ENCODE measurements at places on chromosomes 3 and 15.

DNA sequence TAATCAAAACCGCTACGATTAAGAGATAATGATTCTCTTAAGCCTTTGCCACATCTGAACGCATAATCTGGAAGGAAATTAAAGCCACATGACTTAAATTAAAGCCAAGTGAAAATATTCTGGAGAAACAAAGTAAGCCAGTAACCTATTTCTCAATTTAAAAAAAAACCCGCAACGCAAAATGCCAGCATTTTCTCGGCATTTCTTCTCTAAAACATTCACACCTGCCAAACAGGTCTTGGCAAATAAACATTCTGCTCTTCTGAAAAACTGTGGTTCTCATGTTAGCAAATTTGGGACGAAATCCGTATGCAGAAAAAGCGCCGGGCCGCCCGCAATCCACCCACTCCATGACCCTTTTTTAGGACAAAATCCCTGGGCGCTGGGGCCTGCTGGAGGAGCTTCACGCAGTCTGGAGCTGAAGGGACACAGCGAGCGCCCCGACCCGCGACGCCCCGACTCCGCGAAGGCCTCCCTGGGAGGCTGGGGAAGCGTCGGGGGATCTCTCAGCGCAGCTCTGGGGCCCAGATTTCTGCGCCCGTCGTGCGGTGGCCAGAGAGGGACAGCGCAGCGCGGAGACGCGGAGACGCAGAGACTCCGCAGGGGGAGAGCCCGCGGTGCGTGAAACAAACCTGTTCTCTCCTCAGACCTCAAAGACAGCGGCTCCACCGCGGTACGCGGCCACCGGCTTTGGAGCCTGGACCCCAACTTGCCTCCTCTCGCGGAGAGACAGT, 471 bp downstream of the NKIRAS1 start:
- H3K4me3 ChIP-seq, result peak overlapping the region; percentile 97
- DNase-seq, result no peak
- H3K36me3 ChIP-seq, result peaks cover 42% of the 10 kb centered on the region
- peak overlapping the region; percentile 99 for H3K27ac ChIP-seq
- H3K4me1 ChIP-seq, result peaks cover 39% of the 10 kb centered on the region

DNA sequence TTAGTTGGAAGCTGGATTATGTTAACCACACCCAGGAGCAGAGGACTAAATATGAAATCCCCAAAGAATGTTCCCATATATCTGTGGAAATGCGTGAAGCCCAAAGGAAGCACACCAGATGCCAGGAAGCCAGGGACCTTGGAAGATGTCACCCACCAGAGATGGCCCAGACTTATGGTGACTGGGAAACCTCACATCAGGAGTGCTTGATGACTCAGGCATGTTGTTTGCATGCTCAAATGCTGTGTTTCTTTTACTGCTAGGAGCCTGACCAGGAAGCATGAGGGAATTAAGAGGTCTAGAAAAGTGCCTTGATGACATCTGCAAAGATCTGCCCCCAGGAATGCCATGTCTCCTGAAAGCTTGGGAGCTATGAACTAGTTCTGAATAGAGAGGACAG, 109.0 kb upstream of the SLC2A2 start:
- H3K4me3 ChIP-seq, result no peak overlapping the region
- H3K27ac ChIP-seq, result no peak overlapping the region

GRCh38 chr3:148186881-148187280, 510.8 kb upstream of the AGTR1 start:
- no peaks in the 10 kb centered on the region for H3K27me3 ChIP-seq
- H3K27ac ChIP-seq, result no peak overlapping the region
- H3K36me3 ChIP-seq, result no peaks in the 10 kb centered on the region

- H3K27ac ChIP-seq, result no peak overlapping the region
- no peaks in the 10 kb centered on the region for H3K4me1 ChIP-seq
- no peaks in the 10 kb centered on the region for H3K36me3 ChIP-seq
- H3K27me3 ChIP-seq, result peaks cover 11% of the 10 kb centered on the region
- no peak for DNase-seq
These were observed 133.8 kb downstream of the MOBP start for GRCh38 chr3:39601241-39601640.

DNA sequence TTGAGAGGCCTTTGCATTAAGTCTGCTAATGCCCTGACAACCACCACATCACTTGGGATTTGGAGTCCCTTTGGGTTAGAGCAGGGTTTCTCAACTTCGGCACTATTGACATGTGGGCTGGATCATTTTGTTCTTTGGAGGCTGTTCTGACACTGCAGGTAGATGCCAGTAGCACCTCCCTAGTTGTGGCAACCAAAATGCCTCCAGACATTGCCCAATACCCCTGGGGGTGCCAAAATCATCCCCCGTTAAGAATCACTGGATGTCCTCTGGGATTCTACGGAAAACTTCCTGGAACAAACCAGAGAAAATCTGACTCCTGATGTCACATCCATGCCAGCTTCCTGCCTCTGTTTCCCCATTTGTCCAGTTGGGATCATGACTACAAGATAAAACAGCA, 37.2 kb upstream of the BLM start:
- peaks cover 35% of the 10 kb centered on the region for H3K4me1 ChIP-seq
- H3K27ac ChIP-seq, result no peak overlapping the region
- H3K36me3 ChIP-seq, result no peaks in the 10 kb centered on the region

- peaks cover 4% of the 10 kb centered on the region for H3K27me3 ChIP-seq
- no peak overlapping the region for H3K27ac ChIP-seq
- no peak for DNase-seq
- no peaks in the 10 kb centered on the region for H3K36me3 ChIP-seq
These were observed 11.4 kb upstream of the VGLL3 start for GRCh38 chr3:87002346-87002745.

GRCh38 chr3:72345980-72346379, 502.3 kb downstream of the SHQ1 start:
- H3K4me1 ChIP-seq, result peaks cover 76% of the 10 kb centered on the region
- peak overlapping the region; percentile 18 for H3K27ac ChIP-seq
- no peaks in the 10 kb centered on the region for H3K27me3 ChIP-seq
- no peak overlapping the region for H3K4me3 ChIP-seq
- peaks cover 1% of the 10 kb centered on the region for H3K36me3 ChIP-seq
- DNase-seq, result no peak

DNA sequence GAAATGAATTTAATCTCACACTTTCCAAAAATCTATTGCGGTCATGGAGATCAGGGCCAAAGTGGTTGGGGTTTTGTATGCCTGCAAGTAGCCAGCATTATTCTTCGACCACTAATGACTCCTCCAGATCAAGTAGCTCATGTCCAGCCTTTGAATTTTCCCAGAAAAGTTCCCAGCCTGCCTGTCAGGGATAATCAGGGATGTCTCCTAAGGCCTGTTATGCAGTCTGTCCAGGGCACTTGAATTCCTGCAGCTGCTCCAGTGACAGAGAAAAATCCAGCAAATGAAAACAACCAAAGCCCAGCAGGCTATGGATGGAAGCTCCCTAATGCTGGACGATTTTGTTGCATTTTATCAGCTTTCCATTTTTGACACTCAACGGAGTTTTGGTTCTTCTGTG, 215.4 kb downstream of the ADAMTSL3 start:
- H3K27me3 ChIP-seq, result peaks cover 11% of the 10 kb centered on the region
- H3K27ac ChIP-seq, result no peak overlapping the region
- H3K4me3 ChIP-seq, result no peak overlapping the region
- no peak for DNase-seq
- H3K4me1 ChIP-seq, result no peaks in the 10 kb centered on the region
- H3K36me3 ChIP-seq, result no peaks in the 10 kb centered on the region

DNA sequence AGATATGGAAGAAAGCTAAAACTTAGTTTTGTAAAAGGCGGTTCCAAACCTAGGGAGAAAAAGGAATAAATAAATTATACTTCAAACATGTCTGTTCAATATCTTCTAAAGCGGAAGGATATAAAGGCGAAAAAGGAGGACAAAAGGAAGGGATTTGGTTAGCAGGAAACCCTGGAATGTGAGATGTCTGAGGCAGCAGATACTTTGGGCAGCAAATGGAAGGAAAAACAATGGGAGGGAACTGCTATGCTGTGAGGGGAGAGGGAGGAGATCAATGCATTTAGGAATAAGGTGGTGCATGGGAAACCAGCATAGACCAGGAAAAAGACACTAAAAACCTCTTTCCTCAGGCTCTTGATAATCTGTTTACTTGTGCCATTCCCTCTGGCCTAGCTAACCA, 120.8 kb downstream of the DNAH12 start:
- H3K27me3 ChIP-seq, result no peaks in the 10 kb centered on the region
- H3K36me3 ChIP-seq, result no peaks in the 10 kb centered on the region
- no peak for DNase-seq
- H3K27ac ChIP-seq, result no peak overlapping the region
- H3K4me3 ChIP-seq, result no peak overlapping the region
- no peaks in the 10 kb centered on the region for H3K4me1 ChIP-seq

DNA sequence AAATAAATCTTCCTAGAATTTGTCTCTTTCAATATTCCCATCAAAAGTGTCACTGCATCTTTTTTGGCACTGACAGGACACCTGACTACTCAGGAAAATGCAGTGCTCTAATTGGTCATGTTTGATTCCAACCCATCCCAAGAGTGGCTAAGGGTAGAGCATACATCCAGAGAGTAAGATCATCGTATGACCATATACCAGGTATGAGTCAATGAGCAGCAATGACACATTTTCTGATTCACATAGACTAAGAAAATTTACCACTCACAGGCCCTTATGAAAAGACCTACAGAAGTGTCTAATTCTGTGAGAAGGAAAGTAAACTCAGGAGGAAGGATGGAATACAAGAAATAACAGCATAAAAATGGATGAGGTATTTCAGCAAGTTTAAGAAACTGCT, 434.2 kb downstream of the ZIC1 start:
- H3K4me1 ChIP-seq, result no peaks in the 10 kb centered on the region
- H3K36me3 ChIP-seq, result no peaks in the 10 kb centered on the region
- H3K27ac ChIP-seq, result no peak overlapping the region
- no peak for DNase-seq

- no peak overlapping the region for H3K27ac ChIP-seq
- H3K4me1 ChIP-seq, result no peaks in the 10 kb centered on the region
- H3K27me3 ChIP-seq, result no peaks in the 10 kb centered on the region
- no peaks in the 10 kb centered on the region for H3K36me3 ChIP-seq
These were observed 328.2 kb downstream of the ZIC1 start for GRCh38 chr3:147737376-147737775.

DNA sequence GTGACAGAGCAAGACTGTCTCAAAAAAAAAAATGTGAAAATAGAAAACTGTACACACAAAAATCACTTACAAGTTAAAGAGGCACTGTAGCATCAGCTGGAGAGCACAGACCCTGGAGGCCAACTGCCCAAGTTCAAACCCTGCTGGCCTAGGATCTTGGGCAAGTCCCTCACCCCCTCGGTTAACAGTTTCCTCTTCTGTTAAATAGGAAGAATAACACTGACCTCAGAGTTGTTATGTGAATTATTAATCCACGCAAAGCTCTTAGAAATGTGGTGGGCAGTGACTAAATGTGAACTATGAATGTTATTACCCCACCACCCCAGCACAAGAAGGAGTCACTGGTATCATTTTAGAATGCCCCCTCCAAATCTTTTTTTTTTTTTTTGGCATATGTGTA, 11.2 kb downstream of the CIB1 start:
- no peak overlapping the region for H3K27ac ChIP-seq
- H3K4me1 ChIP-seq, result peaks cover under 1% of the 10 kb centered on the region
- no peaks in the 10 kb centered on the region for H3K36me3 ChIP-seq
- no peak for DNase-seq
- H3K27me3 ChIP-seq, result no peaks in the 10 kb centered on the region

DNA sequence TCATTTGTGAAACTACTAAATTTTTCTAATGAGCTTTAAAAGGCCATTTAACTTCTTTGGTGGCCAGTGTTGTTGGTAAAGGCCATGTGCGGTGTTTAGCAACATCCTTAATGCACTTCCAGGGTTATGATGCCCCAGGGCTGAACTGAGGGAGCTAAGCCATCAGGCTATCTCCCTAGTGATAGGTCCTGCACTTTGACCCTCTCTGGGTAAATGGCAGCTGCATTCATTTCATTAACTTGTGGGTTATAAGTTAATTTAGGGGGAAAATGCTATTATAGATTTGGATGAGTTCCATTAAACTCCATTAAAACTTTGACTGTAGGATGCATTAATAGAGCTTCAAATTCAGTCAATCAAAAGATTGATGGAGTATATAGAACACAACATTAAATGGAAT, 366.7 kb upstream of the ZNF717 start:
- DNase-seq, result no peak
- H3K36me3 ChIP-seq, result no peaks in the 10 kb centered on the region
- H3K27ac ChIP-seq, result no peak overlapping the region
- no peak overlapping the region for H3K4me3 ChIP-seq

- H3K4me3 ChIP-seq, result no peak overlapping the region
- H3K36me3 ChIP-seq, result peaks cover 14% of the 10 kb centered on the region
- no peak overlapping the region for H3K27ac ChIP-seq
- H3K27me3 ChIP-seq, result no peaks in the 10 kb centered on the region
- DNase-seq, result no peak
These were observed 23.3 kb downstream of the IL1RAP start for GRCh38 chr3:190537146-190537545.

DNA sequence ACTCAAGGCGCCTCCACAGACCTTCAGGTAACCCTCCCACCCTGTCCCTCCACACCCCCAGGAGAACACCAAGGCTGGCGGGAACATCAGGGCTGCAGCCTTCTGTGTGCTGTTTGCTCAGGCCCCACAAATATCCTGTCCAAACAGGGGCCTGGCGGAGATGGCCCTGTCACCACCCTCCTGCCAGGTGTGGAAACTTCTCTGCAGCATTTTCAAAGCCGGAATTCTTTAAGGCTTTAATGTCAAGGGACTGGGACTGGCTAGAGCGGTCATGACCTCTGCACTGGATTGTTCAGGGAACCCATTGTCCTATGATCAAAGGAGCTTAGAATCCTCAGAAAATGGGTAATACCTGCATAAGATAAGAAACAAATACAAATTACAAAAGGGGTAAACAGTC, 46.6 kb downstream of the FBLN2 start:
- H3K27me3 ChIP-seq, result no peaks in the 10 kb centered on the region
- H3K36me3 ChIP-seq, result no peaks in the 10 kb centered on the region
- no peak overlapping the region for H3K4me3 ChIP-seq
- H3K27ac ChIP-seq, result no peak overlapping the region
- DNase-seq, result no peak
- no peaks in the 10 kb centered on the region for H3K4me1 ChIP-seq

- H3K27me3 ChIP-seq, result no peaks in the 10 kb centered on the region
- DNase-seq, result no peak
- no peak overlapping the region for H3K27ac ChIP-seq
- H3K4me1 ChIP-seq, result no peaks in the 10 kb centered on the region
These were observed 12.8 kb downstream of the MAN2A2 start for GRCh38 chr15:90915808-90916440.

GRCh38 chr15:83653639-83654378, at the start of gene ADAMTSL3:
Gene ADAMTSL3, plus strand, starts transcription at chr15:83654123. Its CDS starts 1,639 bp downstream, at chr15:83655762.
- no peak for DNase-seq
- H3K27ac ChIP-seq, result no peak within 1 kb of the TSS
- no peak within 1 kb of the TSS for H3K4me3 ChIP-seq
- H3K27me3 ChIP-seq, result peaks cover 45% of the 10 kb centered on the region
- no peaks in the 10 kb centered on the region for H3K36me3 ChIP-seq

DNA sequence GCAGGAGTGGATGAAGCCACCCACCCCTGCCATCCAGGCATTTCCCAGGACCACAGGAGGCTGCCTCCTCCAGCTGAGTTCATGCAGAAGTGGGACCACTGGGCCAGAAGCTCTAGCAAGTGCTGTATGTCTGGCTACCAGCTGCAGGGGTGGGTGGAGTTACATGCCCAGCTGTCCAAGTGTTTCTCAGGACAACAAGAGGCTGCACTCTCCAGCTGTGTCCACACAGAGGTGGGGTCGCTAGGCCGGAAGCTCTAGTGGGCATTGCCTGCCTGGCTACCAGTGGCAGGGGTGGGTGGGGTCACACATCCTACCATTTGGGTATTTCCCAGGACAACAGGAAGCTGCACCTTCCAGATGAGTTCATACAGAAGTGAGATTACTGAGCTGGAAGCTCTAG, 234.0 kb upstream of the PPP2R3A start:
- H3K27ac ChIP-seq, result no peak overlapping the region
- no peak for DNase-seq
- H3K27me3 ChIP-seq, result no peaks in the 10 kb centered on the region
- no peaks in the 10 kb centered on the region for H3K36me3 ChIP-seq

Measured in activated naive CD8-positive, alpha-beta T cell treated with anti-CD3 and anti-CD28 coated beads for 36 hours (primary cell).